ENCODE measurements at places on chromosomes 3 and 15.

- no peak for DNase-seq
Measured at GRCh38 chr3:181699171-181699903, 12.4 kb upstream of the SOX2 start.

DNA sequence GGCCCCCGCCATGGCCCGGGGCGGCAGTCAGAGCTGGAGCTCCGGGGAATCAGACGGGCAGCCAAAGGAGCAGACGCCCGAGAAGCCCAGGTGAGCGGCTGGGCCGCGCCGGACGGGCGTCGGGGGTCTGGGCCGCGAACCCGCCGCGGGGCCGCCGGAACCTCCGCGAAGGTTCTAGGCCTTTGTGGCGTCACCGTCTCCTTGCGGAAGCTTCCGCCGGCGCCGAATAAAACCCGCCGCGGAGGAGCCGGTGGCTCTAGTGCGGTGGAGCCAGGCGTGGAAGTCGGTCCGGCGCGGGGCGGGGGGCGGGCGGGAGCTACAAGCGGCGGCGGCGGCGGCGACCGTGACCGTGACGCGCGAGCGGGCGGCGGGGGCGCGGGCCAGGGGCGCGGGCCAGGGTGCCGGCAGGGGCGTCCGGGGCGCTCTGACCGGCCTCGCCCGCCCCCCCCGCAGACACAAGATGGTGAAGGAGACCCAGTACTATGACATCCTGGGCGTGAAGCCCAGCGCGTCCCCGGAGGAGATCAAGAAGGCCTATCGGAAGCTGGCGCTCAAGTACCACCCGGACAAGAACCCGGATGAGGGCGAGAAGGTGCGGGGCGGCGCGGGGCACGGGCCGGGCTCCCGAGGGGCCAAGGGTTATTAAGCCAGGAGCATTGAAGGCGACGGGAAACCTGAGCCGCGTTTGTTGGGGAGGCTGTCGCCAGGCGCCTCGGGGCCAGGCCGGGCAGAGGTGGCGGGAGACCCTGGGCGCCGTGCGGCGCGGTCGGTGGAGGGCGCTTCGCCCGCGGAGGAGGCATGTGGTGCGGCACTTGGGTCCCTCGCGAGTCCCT is at the start of gene DNAJA4:
TSS of gene DNAJA4 (plus strand) at position 259 of the 833 bp plus-strand sequence. CDS start at position 461, 202 bp downstream.
- DNase-seq: peak; percentile 49

- no peak for DNase-seq
Measured at GRCh38 chr3:149384911-149385321, 7.5 kb upstream of the TM4SF1 start.

GRCh38 chr3:43872301-43872700 is 181.6 kb downstream of the ABHD5 start:
- no peak for DNase-seq

- no peak for DNase-seq
Measured at GRCh38 chr3:138197058-138197457, 10.0 kb downstream of the ARMC8 start.

GRCh38 chr15:74616366-74616939 is 817 bp downstream of the CLK3 start:
- DNase-seq: peak; percentile 65

DNA sequence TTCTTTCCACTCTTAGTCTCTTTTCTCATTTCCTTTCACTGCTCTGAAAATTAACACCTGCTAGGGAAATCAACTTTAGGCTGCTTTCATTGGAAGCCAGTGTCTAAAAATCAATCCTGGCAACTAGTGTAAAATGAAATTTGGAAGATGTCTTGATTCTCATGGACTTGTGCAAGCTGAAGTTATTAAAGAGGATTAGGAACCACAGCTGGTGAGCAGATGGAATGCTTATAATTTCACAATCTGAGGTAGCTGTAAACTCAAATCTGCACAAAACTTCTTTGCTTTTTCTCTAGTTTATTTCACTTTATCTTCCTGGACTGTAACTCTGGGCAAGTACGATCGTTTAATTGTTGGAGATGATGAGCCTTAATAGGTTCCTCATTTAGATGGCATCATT is 175.6 kb downstream of the GHSR start:
- DNase-seq: no peak

- DNase-seq: no peak
Measured at GRCh38 chr3:157201648-157202278, 41.8 kb upstream of the CCNL1 start.

DNA sequence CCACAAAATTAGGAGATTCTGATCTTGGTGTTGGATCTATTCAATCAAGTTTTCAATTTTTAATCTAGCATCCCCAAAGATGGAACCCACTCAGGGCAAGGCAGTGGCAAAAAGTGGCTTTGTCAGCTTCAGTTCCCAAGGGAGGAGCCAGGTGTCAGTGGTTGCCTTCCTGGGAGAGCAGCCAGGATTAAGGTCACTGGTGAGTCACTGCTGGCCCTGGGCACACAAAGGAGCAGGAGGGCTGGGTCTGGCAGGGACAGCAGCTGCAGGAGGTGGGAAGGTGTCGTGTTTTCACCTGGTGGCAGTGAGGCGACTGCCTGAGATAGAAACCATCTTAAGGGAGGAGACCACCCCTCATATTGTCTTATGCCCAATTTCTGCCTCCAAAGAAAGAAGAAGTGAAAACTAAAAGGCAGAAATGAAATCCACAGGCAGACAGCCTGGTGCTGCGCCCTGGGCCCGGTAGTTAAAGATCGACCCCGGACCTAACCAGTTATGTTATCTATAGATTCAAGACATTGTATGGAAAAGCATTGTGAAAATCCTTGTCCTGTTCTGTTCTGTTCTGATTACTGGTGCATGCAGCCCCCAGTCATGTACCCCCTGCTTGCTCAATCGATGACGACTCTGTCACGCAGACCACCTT is 5.9 kb upstream of the KLHL25 start:
- DNase-seq: no peak

DNA sequence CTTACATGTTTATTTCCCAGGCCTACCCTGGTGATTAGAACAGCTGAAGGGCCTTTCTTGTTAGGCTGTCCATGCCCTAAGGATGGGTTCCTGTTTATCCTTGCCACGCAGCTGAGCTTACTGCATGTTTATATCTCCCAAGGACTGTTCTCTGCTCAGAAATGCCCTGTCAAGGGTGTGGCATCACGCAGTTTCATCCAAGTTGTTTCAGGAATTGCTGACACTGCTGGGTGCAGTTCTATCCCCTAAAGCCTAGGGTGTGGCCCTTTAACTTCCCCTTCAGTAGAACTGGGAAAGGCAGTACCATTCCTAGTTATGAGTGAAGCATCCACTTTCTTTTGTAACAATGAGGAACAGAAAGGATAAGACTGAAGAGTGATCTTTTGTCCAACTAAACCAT is 5.0 kb downstream of the ELL3 start:
- DNase-seq: no peak

- no peak for DNase-seq
Measured at GRCh38 chr3:130430266-130430665, 84.8 kb downstream of the COL6A5 start.

DNA sequence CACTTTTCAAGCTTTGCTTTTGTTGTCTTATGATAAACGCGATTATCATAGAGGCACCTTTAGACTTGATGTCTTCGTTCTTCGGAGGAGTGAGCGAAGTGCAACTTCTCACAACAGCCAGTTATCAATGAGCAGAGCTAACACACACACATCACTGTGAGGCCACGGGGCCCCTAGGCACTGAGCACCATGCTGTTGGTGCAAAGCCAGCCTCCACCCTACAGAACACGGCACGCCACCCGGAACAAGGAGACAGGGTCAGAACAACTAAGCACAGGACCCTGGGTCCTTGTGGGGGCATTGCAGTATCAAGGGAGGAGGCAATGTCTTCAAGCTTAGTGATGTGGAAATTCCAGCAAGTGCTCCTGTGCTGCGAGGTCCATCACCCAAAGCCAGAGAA is 244.5 kb downstream of the OCA2 start:
- no peak for DNase-seq

- no peak for DNase-seq
Measured at GRCh38 chr15:51318382-51319150, 19.8 kb downstream of the CYP19A1 start.

DNA sequence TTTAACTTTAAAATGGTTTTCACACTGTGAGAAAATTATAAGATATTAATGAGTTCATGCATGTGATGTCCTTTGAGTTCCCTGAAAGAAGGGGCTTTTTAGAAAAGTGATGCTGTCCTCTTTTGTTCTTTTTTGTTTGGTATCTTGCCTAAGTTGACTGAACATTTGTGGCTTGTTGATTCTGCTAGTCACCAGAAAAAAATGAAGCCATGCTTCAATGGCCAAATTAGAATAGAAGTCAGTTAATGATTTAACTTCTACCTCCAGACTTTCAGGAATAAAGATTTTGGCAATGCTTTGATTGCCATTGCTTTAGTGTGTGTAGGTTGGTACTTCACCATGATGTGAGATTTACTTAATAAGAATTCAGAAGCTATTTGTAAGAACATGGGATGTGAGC is 260.6 kb upstream of the NECTIN3 start:
- no peak for DNase-seq

DNA sequence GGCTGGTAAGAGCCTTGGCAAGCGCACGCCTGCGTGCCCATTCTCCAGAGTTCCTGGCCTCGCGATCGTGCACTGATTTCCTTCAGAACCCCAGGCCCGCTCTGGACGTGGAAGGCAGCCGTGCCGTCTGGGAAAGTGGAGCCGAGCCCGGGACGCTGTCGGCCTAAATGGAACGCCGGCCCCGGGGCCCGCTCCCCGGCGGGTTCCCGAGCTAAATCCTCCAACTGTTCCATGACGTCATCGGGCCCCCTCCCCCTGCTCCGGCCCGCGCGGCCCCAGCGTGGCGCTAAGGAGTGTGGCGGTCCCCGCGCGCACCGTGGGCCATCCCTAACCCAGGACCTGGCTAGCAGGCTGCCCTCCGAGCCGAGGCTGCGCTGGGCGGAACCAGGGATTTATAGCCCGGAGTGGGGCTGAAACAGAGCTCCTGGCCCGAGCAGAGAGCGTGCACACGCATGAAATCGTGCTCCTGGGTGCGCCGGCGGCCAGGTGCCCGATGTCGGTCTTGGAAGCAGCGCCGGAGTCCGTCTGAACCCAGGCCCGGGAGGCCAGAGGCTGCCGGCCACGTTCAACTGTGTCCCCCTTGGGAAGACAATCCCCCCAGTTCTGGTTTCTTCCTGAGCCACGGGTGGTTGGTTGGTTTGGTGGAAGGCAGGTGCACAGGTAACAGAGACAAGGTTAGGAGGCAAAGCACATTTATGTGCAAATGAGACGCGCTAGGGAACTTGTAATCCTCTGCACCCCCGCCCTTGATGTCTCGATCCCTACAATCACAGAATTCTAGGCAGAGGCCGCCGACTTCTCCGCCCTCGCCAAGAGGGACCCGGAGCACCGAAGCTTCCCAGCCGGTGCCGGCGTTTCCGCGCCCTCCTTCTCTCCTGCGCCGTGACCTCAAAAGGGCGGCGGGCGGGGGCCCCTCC is 84.9 kb upstream of the ETV5 start:
- DNase-seq: no peak

DNA sequence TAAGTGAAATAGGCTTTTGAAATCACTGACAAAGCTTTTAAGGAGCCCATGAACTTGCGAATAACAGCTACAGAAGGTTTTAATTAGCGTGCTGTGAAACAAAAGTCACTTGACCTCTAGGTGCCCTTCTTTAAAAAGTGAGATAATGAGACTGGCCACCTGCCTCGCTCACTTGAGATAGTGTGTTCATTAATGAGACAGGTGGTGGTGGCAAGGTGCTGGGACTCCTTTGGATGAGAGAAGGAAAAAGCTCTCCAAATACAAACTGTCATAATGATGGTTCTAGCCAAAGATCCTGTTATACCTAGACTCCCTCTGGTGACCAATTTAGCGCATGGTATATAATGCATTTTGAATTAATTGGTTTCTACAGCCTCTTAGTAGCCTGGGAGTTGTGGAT is 22.7 kb upstream of the IREB2 start:
- DNase-seq: no peak

- DNase-seq: no peak
Measured at GRCh38 chr15:67826717-67827561, 1.6 kb downstream of the SKOR1 start.

DNA sequence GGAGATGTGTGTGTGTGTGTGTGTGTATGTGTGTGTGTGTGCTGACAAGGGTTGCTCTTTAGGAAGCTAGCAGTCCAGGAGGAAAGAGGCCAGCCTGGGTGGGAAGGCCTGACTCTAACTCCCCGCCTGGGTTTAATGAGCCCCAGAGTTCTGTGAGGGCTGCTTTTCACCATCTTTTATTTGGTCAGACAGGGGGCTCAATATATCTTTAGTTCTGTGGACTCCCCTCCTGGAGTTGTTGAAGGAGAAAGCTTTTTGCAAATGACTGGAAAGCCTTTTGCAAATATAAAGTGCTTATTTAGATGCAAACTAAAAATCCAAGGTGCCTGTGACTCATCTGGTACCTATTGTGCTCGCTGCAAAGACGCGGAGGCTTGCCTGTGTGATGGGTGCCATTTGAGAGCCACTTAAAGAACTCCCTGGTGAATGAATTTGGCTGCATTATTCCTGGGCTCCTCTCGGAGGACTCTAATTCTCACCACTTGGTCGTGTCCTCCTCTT is 24.5 kb downstream of the DRD3 start:
- no peak for DNase-seq

DNA sequence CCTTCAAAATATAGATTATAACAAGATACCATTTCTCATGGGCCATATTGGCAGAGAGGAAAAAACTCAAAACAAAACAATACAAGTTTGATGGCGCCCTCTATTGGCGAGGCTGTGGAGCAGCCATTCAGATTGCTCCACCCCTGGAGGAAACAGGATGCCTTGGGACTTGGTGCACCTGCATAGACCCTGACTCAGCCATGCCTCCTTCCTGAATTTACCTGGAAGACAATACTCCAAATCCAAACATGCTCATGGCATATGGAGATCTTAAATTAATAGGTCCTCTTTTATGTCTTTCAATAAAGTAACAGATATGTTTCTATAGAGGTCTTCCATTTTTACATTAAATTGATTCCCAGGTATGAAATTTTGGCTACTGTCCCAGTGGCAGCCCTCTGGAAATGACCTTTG is 90.0 kb downstream of the APBA2 start:
- peak; percentile 62 for DNase-seq

DNA sequence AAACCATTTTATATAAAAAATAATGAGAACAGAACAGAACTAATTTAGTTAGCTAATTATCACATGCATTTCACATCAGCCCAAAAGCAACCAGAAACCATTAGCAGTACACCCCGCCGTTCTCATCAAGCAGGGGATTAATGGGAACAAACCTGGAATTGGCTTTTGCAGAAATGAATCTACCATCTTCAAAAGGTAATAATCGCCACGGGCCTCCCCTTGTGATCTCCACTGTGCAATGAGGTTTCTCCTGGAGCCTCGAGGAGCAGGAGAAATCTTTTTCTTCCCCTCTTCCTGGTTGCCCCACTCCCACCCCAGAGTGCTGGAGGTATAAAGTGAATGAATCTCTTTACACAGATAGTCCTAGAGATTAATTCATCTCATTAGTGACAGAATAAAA is 1003.5 kb downstream of the AGBL1 start:
- no peak for DNase-seq
